ENCODE measurements at places on chromosomes 12 and 14.

- DNase-seq: no peak
Measured at GRCh38 chr12:24488091-24488596, 460.8 kb downstream of the BCAT1 start.

DNA sequence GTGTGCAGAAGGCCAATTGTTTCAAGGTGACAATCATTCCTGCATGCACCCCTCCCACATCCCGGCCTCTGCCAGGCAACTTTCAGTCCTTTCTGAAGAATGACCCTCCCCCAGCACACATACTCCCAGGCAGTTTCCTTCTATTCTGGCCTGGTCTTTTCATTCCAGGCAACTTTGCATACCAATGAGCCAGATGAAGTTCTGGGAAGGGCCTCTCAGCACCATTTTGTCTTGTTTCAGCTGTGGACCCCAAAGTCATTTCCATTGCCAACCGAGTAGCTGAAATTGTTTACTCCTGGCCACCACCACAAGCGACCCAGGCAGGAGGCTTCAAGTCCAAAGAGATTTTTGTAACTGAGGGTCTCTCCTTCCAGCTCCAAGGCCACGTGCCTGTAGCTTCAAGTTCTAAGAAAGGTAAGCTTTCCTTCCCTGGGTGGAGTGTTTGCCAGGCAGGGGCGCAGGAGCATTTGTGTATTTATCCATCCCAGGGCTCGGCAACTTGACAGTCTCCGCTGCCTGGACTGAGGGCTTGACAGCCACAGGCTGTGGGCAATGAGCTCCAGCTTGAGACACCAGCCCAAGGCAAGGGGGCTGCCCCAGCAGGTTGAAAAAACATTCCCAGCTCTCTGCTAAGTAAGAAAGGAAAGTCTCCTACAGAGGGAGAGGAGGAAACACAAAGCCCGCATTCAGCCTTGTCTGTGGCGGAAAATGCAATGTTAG, 16.4 kb downstream of the BCL2L14 start:
- DNase-seq: no peak

GRCh38 chr12:104566244-104566993, 109.7 kb downstream of the CHST11 start:
- DNase-seq: no peak

- no peak for DNase-seq
Measured at GRCh38 chr14:83568141-83568540, 1961.8 kb upstream of the FLRT2 start.

DNA sequence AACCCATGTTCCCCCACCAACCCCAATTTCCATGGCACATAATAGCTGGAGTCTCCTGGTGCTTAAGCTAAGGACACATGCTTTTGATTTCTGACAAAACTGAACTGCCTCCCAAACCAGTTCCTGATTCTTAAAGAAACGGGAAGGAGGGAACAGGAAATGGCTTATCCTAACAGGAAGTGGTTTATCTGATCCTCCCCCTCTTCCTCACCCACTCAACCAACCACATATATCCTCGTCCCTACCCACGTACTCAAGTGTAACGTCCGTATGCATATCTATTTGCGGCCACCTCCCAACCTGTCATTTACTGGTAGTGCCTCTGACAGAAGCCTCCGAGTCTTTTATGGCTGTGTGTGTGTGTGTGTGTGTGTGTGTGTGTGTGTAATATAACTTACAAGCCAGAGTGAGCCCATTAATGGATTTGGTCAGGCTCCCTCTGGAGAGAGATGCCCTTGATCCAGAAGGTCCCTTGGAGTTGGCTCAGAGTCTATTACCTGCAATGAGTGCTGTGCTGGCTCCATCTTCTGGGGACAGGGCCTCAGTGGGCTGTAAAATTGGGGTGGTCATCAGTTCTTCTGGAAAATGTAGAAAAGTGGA, 7.7 kb downstream of the DAZAP2 start:
- no peak for DNase-seq

- no peak for DNase-seq
Measured at GRCh38 chr14:22370084-22370847, 218.8 kb downstream of the DAD1 start.

GRCh38 chr12:28704477-28705169, 444.5 kb upstream of the FAR2 start:
- DNase-seq: no peak

GRCh38 chr12:66176105-66176900, 6.5 kb upstream of the TMBIM4 start:
- DNase-seq: no peak

GRCh38 chr12:67754933-67755697, 106.6 kb downstream of the DYRK2 start:
- no peak for DNase-seq

DNA sequence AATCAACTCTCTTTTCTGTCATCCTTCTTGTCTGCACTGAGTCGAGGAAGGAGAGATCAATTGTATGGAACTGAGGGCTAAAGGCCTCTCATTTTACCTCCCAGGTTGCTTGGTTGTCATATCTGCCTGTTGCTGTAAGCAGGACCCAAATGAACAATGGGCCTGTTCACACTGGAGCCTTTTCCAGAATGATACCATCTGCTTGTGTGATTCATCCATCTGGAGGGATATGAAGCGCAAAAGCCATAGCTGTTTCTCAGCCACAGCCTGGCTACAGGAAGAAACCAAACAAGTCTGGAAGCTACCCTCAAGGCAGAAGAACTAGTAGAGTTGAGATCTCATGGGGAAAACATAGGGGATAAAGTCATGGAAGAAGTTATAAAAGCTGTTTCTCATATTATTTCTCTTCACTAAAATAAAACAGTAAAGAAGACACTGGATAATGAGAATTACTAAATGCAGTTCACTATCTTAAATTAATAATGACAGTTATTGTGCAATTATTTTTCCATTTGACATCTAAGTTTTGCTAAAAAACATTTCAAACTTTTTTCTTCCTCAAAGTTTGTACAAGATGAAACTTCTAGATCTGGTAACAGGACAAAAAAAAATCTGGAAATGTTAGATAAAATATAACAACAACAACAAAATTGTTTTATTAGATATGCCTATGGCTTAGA, 106.3 kb downstream of the SPTSSA start:
- DNase-seq: no peak

DNA sequence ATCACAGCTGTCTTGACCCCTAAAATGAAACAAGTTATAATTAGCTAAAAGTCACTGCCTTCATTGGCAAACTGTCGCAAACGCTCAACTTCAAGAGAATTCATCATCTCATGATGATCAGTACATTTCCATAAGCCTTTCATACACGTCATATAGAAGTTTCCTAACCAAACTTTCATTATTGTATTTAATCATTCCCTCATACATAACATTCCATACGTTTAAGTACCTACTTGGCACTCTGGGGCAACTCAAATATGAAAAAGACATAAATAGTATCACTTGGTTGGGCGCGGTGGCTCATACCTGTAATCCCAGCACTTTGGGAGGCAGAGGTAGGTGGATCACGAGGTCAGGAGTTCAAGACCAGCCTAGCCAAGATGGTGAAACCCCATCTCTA, 12.4 kb upstream of the PPP2R5E start:
- DNase-seq: no peak

- no peak for DNase-seq
Measured at GRCh38 chr12:1799882-1800400, 20.4 kb upstream of the LRTM2 start.

GRCh38 chr12:84807249-84807648, 105.3 kb downstream of the SLC6A15 start:
- DNase-seq: no peak

DNA sequence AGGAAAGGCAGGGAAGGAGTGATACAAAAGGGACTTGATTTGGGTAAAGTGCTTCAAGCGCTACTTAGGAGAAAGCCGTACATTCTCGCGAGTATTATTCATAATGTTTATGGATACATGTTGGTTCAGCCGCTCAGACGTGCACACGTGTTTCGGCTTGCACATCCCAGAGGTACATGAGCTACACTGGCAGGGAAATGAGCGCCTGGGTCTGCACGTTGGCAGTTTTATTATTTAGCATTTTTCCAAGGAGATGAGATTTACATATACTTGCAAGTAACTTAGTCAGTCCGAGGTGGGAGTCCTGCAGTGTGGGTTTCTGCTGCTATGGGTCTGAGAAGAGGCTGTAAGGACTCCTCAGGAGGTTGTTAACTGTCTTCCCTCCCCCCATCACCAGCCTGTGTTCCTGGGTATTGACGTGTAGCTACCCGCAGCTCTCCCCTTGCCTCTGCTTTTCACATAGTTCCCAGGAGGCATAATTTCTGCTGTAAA, 1.5 kb downstream of the PRKCH start:
- no peak for DNase-seq

DNA sequence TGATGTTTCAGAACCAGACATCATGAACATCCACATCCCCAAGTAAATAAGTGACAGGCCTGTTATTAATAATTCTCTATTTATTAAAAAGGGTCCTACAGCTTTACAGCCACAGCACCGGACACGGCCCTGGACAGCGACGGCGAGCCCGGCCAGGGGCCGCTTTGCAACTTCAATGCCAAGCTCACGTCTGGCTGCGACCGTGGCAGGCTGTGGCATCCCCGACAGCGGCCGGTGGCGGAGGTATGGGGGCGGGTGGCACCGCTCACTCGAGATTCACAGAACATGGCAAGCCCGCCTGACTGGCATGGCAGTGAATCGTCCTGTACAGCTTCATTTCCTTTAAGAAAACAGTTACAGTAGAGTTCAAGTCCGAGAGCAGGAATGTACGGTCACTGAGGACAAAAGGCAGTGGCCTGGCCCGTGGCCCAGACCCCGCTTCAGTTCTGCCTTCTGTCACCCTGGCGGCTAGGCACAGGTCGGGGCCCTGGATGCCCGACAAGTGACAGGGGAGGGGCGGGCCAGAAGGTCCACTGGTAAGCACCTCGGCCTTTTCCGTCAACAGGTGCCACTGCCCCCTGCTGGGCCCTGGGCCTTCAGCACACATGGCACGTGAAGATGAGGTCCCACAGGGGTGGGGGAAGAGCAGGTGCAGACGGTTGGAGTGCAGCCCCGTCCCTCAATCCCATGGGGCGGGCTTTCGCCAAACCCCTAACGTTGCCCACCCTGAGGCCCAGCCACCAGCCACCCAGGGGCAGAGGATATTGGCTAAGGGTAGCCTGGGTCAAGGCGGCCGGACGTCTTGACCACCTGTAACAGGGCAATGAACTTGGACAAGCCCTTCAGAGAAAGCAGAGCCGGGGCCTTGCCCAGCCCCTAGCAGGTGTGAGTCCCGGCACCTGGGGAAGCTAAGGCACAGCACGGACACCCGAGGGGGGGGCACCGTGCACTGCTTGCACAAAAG, 30.3 kb downstream of the HIP1R start:
- no peak for DNase-seq

DNA sequence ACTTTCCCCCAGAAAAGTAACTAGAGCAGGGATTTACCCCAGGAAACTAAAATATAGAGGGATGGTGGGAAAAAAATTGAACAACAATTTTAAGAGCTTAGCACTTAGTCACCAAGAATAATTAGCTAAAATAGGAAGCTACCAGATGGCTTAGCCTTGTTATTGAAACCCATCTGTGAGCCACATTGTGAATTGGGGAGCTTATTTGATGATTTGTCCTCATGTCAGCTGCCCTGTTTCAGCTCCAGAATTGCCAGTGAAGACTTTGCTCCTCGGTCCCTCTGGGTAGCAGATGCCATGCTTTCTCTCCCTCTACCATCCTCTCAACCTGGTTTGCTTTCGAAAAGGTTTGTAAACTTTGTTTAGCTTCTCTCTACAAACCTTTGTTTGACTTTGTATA, 67.7 kb upstream of the PTHLH start:
- no peak for DNase-seq

DNA sequence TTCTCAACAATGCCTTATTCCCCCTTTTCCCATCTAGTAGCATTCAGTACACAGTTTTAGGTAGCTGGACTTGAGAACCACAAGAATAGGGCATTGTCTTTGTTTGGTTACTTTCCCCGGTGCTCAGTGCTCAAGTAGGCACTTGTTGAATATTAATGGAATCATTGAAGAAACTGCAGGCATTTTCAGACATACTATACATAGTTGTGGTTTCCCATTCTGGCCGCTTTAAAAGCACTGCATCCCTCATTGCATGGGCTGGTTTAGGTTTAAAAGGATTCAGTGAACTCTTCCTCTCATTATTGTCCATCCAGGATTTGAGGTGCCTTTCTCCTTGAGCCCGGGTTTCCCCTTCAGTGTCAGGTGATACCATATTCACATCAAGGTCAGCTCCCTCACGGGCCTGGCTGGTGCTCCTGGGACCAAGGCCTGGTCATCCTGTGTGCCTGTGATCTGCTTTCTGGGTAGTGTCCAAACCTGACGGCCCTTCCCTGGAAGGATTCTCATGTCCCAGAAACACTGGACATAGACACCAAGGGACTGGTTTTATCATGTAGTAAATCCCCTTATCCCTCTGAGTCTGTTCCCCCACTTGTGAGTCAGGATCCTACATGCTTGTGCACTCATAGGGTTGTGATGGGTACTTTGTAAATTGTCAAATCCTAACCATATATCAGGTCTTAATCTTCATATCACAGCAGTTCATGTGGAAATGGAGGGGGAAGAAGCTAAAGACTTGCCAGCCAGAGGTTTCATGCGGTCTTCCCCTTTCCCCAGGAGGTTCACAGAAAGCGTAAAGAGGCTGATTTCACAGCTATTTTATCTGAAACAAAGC, 7.4 kb downstream of the TCP11L2 start:
- no peak for DNase-seq

- no peak for DNase-seq
Measured at GRCh38 chr12:27208414-27208750, 35.7 kb upstream of the STK38L start.

DNA sequence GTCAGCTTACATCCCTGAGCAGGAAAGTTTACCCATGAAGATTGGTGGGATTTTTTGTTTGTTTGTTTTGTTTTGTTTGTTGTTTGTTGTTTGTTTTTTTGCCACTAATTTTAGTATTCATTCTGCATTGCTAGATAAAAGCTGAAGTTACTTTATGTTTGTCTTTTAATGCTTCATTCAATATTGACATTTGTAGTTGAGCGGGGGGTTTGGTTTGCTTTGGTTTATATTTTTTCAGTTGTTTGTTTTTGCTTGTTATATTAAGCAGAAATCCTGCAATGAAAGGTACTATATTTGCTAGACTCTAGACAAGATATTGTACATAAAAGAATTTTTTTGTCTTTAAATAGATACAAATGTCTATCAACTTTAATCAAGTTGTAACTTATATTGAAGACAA, 37.6 kb downstream of the CD9 start:
- DNase-seq: no peak
